ENCODE measurements at places on chromosomes 7 and 10.

- no peak for DNase-seq
These were observed 79.4 kb downstream of the EMX2 start for GRCh38 chr10:117621795-117622420.

DNA sequence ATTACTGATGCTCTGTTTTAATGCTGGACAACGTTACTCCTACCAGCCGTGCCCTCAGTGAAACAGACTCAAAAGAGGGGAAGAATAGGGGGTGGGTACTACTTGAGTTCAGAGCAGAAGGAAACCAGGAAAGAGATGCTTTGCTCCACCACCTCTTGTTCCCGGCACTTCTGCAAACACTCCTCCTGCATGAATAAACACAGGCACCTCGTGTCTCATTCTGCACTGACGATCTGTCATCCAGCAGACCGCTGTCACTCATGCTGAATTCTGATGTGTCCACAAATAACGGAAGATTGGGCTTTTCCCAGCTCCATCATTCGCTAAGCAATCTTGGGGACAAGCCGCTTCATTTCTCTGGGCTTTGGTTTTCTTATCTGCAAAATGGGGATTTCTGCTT lies 26.7 kb downstream of the YWHAG start:
- DNase-seq = no peak

GRCh38 chr7:100065452-100066186 lies 15.9 kb downstream of the ZNF3 start:
- DNase-seq = no peak

DNA sequence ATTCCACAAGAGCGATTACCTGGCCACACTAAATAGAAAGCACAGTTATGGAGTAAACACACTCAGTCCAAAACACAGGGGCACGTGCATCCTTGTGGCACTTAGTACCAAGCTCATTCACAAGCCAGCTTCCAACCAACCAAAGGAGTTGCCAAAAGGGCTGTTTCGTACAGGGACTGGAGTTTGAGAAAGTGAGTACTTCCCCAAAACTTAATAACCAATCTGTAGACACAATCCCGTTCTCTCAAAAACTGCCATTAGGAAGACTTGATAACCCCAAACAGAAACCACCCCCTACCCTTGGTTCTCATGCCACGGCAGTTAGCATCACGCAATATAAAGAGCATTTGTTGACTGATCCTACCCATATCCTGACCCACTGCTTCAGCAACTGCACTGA lies 166.2 kb upstream of the ASAH2 start:
- DNase-seq = no peak

DNA sequence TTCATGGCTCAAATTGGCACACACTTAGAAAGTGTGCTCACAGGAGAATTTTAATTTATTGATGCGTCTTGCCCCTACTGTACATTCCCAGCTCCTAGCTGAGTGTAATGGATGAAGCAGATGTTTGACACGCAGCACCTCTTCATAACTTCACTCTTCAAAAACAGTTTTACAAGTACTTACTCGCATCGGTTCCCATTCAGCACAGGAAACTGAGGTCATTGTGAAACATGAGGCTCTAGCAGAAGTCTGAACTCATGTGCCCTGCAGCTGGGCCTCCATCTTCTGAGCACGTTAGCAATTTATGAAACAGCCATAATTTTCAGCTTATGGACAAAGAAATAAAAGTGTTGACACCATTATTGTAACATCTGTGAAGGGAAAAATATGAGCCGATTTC lies 558.9 kb upstream of the MGMT start:
- no peak for DNase-seq
